ENCODE measurements at places on chromosomes 5 and 9.

DNA sequence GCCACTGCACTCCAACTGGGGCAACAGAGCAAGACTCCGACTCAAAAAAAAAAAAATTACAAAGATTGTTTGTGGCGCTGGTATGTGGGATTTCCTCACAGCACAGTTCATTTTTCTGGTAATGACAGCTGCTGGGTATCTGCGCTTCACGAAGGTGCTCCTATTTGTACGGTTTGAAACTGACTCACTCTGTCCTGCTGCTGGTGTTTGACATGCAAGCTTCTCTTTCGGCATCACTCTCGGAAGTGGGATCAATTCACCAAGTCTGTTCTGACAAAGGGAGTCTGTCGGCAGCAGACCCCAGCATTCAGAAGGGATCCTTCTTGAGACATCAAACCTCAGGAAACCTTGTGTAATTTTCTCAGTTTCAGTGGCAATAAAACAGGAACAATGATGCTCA is 26.3 kb downstream of the MAML1 start:
- peak; percentile 83 for DNase-seq

- no peak for DNase-seq
These were observed 204.1 kb downstream of the ARRDC3 start for GRCh38 chr5:91179018-91179417.

GRCh38 chr9:128091144-128091543 is 23.1 kb downstream of the SLC25A25 start:
- DNase-seq, result no peak

GRCh38 chr9:73541923-73542322 is 390.3 kb downstream of the ANXA1 start:
- no peak for DNase-seq

DNA sequence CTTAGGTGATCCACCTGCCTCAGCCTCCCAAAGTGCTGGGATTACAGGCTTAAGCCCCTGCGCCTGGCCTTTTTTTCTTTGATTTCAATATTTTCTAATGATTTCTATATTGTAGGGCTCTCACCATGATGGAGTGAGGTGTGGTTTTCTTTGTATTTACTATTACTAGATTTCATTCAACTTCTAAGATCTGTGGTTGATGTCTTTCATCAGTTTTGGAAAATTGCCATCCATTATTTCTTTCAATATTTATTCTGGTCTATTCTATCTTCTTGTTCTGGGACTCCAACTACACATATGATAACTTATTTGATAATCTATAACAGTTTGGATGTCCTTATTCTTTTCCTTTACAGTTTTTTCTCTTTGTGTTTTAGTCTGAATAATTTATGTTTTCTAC is 31.9 kb downstream of the FBXO4 start:
- no peak for DNase-seq
